HuH-7 (cell line): ENCODE measurements at places on chromosomes 7 and 10.

DNA sequence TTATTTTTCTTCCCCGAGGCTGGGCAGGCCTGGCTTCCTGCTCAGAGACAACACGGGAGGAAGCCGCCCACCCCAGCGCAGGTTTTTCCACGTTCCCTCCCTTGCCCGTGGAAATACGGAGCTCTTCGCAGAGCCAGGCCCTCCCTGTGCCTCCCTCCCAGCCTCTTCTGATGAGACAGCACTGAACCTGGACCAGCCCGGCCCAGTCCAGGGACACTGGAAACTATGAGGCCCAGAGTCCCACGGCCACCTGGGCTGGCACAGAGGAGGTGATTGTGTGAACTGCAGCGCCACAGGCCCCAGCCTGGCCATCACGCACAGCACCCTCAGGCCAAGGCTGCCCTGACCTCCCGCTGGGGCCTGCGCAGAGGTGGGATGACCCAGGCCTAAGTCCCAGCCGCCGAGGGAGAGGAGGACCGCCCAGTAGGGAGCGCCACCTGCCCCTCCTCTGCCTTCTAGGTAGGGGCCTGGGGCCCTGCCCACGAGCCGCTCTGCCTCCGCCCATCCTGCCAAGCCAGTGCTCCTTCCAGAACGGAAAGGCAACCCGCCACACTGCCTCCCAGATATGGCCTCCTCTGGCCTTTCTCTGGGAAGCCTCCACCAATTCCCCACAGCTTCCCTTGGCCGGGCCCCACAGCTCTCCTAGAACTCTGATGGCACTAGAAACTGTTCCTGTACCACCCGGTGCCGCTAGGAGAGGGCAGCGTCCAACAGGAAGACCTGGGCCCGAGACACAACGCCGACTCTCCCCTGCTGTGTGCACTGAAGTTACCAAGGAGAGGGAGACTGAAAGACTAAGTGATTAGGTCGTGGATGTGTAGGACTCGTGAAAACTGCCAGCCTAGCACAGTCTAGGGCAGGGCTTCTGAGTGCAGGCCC lies 57.2 kb downstream of the PROSER2 start:
- DNase-seq: no peak

DNA sequence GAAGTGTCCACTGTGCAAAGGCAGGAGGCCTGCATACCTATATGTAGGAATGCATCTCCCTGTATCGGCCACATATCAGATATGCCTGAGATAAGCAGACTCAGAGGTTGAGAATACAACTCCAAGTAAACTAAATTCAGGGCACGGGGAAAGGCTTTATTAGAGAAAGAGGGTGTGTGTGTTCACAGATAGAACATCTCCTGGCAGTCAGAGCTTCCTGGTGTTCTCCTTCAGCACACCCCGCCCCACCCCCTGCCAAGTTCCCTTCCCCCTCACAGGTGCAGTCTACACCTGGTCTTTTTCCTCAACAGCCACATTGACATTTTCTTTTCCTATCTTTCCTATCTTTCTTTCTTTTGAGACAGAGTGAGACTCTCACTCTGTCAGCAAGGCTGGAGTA lies 17.1 kb downstream of the GBX1 start:
- DNase-seq: no peak

DNA sequence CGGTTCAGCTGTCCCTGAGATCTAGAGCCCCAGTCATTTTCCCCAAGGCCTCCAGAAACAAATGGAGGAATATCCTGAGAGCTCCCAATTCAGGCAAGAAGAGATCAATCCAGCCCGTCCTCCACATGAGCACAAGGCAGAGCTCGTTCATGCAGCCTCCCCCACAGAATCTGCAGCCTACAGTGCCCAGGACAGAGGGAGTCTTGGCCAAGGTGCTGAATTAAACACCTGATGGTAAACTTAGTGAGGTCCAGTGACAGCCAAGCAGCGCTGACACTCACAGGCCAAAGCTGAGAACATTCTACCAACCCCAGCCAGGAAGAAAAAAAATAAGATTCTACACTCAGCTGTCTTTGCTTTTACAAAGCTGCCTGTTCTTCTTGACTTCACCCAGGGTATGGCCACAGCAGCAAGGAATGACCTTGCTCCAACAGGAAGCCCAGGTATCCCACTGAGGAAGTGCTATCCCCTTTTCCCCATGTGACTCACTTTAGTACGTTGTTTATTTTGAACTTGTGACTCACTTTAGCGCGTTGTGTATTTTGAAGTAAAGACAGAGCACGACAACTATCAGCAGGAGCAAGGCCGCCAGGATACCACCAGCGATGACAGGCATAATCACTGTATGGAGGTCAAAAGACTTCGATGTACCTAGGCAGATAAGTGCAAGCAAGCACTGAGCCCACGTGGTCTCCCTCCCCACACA lies 4.4 kb upstream of the CUZD1 start:
- no peak for DNase-seq

DNA sequence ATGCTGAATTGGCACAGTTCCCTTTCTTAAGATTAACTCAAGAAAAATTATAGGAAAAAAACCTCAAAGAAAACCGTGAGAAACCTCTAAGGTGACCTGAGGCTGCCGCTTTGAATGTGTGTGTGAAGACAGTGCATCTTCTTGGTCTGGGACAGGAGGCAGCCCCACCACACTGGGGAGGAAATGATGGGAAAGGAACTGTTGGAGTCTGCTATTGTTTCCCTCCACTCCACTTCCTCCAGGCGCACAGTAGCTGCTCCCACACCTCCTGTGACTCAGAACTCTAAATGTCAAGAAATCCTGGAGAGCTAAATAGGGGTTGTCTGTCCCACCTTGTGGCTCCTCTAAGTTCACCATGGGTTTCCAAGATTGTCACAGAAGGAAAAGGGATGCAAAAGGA lies 179.4 kb downstream of the PDE1C start:
- DNase-seq: no peak

- no peak for DNase-seq
Measured at GRCh38 chr7:139451638-139452037, 31.8 kb downstream of the KLRG2 start.

GRCh38 chr7:1411414-1411813 lies 47.9 kb downstream of the MICALL2 start:
- no peak for DNase-seq

DNA sequence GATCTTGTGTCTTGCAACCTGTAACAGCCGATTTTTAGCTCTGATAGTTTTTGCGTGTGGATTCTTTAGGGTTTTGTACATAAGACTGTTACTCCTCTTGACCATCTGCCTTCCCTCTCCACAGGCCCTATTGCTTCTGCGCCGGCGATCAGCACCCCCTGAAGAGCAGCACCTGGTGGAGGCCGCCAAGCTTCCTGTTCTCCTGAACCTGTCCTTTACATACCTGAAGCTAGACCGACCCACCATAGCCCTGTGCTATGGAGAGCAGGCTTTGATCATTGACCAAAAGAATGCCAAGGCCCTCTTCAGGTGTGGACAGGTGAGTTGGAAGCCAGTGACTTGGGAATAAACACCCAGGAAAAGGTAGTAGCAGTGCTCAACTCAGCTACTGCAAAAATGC lies 12.6 kb downstream of the FKBP6 start:
- no peak for DNase-seq
